Prostate gland (tissue), 2 donors: ENCODE measurements at places on chromosomes 1 and 21. TPM values are rescaled to one million over a fixed set of nuclear protein-coding genes. Genes with fewer than 3 reads are reported as not detected.

CYB5RL gene
- 10.9 TPM for total RNA-seq

GBP4 gene
- 6.0 TPM for total RNA-seq

OR2T11 gene
- not detected for total RNA-seq

DNA sequence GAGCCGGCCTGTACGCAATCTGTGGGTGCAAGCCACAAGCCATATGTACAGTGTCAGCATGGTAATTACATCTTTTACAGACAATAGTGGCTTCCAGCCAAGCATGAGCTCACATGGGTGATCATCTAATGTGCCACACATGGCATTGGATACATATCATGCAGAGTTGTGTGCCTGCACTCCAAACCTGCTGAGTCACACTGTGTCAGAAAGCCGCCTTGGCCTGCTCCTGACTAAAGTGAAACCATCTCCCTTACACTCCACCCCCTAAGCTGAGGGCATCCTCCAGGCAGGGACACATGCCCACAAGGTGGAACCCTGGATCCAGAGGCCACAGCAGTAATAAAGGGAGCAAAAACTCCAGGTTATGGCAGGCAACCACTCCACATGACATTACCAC lies 72.5 kb downstream of the KCNT2 start:
- DNase-seq, result no peak

- DNase-seq, result no peak
Observed at GRCh38 chr1:156547434-156547833, 24.9 kb downstream of the IQGAP3 start.

DNA sequence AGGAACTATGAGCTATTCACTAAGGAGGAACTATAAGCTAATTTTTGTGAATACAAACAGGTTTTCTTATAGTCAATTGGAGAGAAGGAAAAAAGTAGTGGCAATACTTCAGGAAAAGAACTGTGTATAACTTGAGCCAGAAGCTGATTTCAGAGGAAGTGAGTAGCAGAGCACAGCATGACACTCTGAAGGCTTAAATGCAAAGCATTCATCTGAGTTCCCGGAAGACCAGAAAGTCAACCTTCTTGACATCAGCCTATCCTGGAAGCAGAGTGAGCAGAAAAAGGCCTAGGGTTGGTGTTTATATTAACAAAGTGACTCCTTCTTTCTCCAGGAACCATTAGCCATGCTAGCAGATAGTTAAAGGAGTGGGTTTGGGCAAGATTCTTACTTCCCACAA lies 545.2 kb downstream of the MRPL39 start:
- no peak for DNase-seq

DNA sequence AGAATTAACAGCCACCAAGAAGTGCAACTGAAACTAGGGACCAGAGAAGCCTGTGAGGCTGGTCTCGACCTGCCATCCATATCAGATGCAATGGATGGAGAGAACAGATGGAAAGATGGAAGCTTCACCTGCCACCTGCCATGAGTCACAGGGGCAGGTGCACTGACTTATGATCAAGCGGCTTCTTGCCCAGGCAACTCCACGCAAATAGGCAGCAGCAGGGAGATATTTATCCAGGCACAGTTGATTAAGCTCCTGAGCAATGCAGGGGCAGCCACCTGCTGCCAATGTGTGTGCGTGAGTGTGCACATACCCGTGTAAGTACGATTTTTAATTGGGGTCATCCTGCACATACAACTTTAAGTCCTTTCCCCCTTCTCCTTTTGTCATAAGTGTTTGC lies 174.2 kb downstream of the PTPRU start:
- DNase-seq, result no peak

DNA sequence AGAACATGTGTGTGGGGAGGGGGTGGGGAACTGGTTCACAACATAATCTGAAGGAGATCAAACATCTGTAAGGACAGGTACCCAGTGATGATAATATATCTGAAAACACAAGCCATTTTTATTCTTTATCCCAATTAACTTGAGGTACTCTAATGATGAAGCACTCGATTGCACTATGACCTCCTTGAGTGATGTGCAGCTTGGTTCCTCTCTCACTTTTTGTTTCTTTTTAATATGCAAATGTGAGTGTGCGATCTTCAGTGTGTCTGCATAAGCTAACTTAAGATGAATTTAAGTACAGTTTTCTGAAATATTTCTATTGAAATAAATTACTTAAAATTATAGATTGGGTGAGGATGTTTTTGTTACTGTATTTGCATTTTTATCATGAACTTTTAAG lies 50.6 kb upstream of the ANGPTL1 start:
- DNase-seq, result no peak

DNA sequence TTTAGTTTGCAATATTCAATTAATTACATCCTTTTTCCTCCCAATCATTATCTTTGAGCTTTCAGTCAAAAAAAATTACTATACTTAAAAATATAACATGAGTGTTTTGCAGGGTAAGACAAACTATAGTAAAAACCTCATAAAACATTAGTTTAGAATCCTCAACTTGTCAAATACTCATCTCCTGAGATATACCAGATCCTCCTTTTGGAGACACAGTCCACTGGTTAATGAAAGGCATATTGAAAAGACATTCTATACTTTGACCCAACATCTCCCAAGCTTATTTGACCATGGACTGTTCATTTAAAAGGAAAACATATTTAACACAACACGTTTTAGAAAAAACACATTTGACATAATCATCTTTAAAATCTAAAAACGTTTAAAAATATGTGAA lies 52.8 kb downstream of the NRIP1 start:
- DNase-seq, result no peak

DNA sequence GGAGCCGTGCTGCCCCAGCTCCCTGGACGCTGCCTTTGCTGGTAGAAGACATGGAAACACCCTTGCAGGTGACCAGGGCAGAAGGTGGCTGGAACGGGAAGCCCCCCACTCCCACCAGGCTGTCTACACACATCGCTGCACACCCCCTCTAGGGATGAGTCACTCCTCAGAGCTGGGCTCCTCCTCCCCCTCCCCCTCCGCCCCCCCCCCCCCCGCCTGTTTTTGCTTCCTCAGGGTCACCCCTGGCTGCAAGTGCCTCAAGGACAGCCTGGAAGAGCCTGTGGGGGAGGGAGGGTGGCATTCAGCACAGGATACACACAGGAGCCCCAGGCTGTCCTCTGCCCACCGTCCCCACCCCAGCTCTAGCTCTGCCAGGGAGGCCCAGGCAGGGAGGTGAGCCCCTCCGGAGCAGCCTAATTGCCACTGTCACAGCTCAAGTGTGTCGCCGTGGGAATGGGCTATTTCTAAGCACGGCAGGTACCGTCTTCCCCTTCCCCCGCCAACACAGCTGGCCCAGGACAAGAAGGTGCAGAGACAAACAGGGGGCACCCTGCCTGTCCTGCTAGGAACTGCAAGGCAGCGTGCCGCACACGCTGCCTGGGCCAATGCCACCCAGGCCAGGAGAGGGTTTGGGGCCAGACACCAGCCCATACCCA lies 2.5 kb downstream of the FNDC10 start:
- no peak for DNase-seq

DNA sequence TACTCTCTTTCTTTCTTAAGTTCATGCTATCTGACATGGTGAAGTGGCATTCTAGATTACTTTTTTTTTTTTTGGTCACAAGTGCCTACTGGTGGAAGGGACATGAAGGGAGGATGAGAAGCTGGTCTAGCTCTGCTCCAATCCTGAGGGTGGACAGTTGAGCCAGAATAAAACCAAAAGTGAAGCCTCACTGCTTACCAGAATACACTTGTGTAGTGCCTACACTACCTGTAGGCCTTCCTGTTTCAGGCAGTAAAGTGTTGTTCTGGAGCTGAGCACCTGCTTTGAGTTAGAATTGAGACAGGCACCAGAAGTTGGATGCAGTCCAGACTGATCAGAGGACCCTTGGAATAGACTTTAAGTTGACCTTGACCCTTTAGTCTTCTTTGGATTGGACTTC lies 40.4 kb upstream of the APOBEC4 start:
- DNase-seq, result no peak

GRCh38 chr1:200488375-200489165 lies 78.7 kb upstream of the ZNF281 start:
- peak; percentile 55 for DNase-seq
